ENCODE measurements at places on chromosomes 2 and 18.

- no peak for DNase-seq
Measured at GRCh38 chr2:219369447-219369861, 18.3 kb downstream of the DNPEP start.

- peak; percentile 76 for DNase-seq
Measured at GRCh38 chr2:181393472-181393871, 63.7 kb upstream of the ITGA4 start.

DNA sequence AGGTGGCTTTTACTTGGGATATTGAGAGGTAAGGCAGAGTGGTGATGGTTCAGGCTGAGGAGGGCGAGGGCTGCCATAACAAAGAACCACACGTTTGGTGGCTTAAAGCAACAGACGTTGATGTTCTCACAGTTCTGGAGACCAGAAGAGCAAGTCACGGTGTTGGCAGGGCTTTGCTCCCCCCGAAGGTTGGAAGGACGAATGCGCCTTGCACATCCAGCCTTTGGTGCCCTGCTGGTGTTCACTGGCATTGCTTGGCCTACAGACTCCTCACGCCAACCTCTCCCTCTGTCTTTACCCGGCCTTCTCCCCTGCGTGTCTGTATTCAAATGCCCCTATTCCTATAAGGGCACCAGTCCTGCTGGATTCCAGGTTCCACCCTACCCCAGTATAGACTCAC, 125.4 kb downstream of the TPO start:
- DNase-seq: no peak

GRCh38 chr2:31946838-31947237, 64.0 kb downstream of the MEMO1 start:
- DNase-seq: no peak

DNA sequence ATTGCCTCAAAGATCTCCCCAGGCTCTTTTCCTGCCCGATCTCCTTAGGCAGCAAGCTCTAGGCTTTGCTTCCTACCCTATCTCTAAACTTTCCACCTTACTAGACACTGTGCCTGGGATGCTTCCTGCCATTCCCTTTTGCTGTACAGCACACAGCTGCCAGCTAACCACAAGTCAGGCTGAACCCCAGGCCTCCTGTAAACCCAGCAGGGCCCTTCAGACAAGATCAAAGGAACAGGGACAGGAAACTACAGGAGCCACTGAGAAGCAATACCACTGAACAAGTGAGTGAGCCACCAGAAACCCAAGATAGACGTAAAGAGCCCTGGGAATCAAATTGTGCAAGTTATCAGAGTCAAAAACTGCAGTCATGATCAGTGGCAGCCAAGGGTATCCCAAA, 180.7 kb downstream of the SUCLG1 start:
- no peak for DNase-seq

- DNase-seq: no peak
Measured at GRCh38 chr18:45317948-45318640, 297.2 kb upstream of the SLC14A2 start.

DNA sequence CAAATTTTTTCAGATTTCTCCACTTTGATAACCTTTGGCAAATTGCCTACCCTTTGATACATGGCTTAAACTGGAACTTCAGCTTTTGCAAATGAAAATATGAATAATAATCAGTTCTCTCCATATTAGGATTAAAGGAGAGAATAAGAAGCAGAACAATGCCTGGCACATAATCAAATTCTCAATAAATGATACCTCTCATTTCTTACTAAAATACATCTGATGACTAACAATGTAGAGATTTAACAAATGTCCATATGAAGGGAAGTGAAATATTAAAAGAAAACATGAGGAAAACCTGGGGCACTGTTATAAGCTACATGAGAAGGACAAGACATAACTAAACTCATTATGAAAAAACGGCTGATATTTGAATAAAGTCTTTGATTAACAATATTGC, 1103.6 kb downstream of the LRP1B start:
- no peak for DNase-seq

DNA sequence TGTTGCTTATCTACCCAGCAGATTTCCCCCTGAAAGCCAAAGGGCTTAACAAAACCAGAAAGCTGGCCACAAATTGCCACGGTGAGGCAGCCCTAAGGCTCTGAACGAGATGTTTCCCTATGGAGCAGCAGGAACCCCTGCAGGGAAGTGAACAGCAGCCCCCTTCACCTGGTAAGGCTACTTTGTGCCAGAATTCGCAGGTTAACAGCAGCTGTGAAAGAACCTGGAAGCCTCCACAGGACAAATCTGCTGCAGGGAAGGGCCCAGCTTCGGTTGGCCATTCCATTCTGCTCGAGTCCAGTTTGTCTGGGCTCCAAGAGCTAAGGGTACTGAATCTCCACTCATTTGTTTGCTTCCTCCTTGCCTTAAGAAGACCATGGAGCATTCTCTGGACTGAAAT, 175.3 kb downstream of the PDE11A start:
- DNase-seq: no peak

Data from AG08395 (cell line).